ENCODE measurements at places on chromosomes 2 and 18.
A peak's percentile ranks its signal among the peaks of the same experiment; 100 is the strongest.

DNA sequence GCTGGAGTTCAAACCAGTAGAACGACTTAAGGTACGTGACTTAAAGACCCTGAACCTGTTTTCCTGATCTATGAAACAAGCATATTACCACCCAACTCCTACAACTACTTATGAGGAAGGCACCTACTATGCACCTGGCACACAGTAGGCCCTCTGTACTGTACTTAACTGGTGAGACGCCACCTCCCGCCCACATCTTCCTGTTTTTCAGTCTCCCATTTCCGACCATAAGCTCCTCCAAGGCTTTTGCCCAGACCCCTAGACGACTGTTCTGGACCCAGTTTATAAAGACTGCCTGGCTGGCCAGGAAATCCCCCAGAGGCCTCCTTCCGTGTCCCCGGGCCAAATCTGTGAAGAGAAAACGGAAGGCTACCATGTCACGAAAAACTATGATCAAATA, 1.5 kb downstream of the GALNT14 start:
- DNase-seq, result no peak

DNA sequence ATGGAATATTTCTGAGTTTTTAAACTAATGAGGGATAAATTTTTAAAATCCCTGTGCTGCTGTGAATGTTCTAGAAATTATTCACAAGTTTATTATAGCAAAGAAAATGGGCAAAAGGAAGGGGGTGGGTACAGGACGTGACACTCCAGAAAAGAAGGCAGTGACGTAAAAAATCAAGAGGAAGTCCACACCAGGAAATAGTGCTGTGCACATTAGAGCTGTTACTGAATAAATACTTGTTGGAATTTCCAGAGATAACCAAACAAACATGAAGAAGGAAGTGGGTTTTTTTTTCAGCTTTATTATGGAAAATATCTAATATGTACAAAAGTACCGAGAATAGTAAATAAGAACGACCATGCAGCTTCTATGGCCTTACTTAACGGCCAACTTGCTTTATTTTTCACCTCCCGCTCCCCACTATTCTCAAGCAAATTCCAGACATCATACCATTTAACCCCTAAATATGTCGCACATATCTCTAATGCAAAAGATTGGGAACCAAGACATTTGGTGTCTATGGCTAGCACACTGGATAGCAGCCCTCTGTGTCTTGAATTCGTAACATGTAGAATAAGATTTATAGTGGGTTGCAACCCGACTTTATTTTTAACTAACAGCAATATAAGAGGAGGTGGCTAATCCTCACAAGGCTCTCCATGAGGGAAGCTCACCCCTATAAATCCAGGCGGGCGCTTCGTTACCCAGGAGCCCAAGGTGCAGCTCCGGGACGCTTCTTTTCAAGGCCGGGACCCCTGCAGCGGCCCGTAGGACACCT, 580 bp upstream of the NDUFV2 start:
- no peak for DNase-seq

DNA sequence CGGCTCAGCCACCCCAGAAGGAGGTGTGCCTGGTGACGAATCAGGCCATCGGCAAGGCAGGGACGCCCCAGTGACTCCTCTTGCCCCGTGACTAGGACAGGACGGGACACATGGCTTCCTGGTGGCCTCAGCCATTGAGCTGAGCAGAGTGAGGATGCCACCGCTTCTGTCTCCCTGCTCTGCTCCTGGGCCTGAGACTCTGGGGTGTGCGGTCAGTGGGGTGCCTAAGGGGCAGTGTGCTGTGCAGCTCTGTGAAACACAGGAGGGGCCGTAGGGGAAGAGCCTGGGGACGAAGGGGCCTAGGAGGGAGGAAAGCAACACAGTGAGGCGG, 24.3 kb downstream of the IGFBP5 start:
- DNase-seq, result no peak

- DNase-seq, result no peak
These were observed 62.0 kb upstream of the SLC35F5 start for GRCh38 chr2:113818382-113818951.

- no peak for DNase-seq
These were observed 30.6 kb downstream of the SPTBN1 start for GRCh38 chr2:54486766-54487165.

DNA sequence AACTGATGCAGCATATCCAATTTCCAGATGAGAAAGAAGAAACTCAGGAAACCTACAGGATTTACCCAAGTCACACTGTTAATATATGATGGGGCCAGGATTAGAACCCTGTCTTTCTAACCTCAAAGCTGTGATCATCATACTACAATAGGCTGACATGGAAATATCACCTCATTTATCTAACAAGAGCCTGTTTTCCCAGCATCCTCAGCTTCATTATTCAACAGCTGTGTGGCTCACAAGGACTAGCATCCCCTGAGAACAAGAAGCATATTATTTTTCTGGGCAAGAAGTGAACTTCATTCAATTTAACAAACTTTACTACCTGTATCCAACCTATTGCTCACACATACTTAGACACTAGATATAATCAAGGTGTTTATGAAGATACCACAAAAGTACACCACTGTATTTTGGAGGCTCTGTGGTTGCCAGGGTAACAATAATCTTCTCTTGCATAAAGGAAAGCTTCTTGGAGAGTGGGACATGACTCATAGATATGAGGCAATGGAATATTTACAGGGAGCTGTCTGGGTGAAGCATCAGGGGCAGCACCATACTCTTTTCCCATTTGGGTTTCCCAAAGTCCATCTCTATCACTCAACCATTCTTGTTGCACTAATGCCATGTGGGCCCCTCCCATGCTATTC, 218.2 kb downstream of the RAD51AP2 start:
- no peak for DNase-seq

GRCh38 chr2:104290566-104290891, 563.4 kb upstream of the POU3F3 start:
- no peak for DNase-seq

GRCh38 chr18:71443706-71444480, 1100.2 kb downstream of the CBLN2 start:
- DNase-seq, result no peak

- DNase-seq, result no peak
These were observed 17.9 kb downstream of the GKN1 start for GRCh38 chr2:68992341-68992740.

DNA sequence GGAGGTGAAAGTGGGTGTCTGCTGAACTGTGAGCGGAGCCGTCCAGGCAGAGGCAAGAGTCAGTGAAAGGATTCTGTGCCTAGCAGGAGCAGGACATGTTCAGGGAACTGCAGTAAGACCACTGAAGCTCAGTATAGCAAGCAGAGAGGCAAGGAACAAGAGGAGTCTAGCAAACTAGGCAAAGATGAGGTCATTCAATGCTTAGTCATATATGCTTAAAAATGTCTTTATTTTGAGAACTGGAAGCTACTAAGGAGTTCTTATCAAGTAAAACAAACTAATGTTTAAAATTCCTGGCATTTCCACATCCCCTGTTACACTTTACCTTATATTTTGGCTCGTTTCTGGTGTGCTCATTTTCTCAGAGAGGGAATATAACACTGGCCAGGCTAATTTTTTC, 913.4 kb downstream of the CBLN2 start:
- no peak for DNase-seq

DNA sequence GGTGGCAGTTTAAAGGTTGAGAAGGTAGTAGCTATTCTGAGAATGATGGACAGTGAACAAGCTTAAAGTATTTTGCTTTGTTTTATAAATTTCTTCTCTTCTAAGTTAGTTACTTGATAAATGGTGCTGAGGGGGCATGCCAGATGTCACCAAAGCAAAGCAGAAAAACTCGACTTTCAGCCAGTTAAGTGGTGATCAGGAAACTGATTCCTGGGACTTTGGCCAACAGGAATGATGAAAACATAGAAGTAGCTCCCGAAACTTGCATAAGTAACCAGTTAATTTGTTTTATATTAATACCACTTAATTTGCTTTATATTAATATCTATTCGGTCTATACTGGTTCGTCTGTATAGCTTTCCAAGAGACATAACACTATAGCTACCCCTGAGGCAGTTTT, 82.6 kb downstream of the FANCL start:
- DNase-seq, result no peak

- DNase-seq, result no peak
These were observed 37.8 kb upstream of the ST8SIA5 start for GRCh38 chr18:46794607-46795006.

GRCh38 chr2:23803264-23803964, 123.5 kb downstream of the ATAD2B start:
- no peak for DNase-seq

DNA sequence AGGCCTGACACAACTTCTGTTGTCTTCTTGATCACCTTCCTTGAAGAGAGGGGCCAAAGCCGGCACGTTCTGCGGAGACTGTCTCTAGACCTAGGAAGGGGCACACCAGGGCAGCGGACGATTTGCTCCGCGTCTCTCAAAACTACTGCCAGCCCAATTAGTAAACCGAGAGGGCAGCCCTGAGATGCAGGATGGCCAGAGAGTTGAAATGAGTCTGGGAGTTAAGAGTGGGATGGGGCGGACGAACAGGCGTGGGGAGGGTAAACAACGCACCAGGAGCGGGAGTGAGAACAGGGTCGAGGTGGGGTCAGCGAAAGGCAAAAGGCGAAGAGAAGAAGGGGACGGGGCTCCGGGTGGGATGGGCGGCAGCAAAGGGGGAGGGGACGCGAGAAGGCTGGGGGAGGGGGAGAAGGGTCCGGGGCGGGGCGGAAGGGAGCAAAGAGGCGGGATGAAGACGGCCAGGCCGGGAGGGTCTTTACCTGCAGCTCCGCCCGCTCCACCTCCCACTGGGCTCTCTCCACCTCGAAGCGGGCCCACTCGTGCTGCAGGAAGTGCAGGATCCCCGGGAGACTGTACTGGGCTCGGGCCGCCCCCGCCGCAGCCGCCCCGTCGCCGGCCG, 476 bp downstream of the STRN start:
- DNase-seq, result peak; percentile 29

GRCh38 chr18:45212181-45213039, 402.9 kb upstream of the SLC14A2 start:
- peak; percentile 42 for DNase-seq

DNA sequence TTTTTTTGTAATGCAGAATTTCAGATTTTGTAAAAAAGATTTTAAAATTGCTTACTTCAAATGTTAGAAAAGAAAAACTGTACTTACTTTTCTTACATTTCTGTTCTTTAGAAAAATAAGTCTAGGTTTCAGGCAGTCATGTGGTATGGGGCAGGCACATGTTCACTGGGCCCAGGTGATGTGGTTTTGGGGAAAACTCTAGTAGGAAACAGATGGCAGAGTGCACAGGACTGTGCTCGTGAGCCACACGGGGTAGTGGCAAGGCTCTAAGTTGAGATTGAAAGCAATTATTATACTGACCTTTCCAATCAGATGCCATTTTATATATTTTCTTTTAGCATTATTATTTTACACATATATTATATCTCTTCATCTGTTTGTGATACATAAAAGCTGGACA, 1036.9 kb upstream of the TMEFF2 start:
- DNase-seq, result no peak

DNA sequence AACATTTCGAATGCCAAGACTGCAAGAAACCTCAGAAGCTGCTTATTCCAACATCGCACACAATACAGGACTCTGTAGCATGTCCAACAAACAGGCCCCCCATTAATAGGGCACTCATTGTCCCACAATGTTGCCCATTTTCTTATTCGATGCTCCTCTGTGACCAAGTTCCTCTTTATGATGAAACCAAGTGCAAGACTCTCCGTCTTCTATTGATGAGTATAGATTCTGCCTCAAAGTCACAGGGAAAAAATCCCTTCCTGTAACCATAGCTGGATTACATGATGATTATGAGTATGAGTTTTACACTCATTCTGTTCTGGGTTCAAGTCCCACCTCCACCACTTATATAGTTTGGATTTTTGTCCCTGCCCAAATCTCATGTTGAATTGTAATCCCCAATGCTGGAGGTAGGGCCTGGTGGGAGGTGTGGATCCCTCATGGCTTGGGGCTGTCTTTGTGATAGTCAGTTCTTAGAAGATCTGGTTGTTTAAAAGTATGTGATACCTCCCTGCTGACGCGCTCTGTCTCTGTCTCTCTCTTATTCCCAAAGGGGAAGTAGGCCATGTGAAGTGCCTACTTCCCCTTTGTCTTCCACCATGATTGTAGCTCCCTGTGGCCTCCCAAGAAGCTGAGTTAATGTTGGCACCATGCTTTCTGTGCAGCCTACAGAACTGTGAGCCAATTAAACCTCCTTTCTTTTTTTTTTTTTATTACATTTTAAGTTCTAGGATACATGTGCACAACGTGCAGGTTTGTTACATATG, 148.7 kb downstream of the OSR1 start:
- DNase-seq, result no peak

DNA sequence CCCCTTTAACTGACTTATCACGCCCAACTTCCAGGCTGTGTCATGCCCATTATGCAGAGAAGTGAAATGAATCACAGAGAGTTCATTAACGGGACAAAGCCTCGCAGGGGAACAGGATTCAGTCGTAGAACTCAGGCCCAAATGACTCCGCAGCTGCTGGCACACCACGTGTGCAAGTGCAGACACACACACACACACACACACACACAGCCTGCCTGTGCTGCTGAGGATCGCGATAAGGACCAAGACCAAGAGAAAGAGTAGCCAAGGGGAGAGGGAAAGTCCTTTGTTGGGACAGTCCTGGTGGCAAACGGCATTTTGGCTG, 90.0 kb upstream of the TAF1B start:
- DNase-seq, result no peak

- DNase-seq, result no peak
These were observed 221.3 kb upstream of the ITGA4 start for GRCh38 chr2:181235683-181236459.

- DNase-seq, result no peak
These were observed 188.1 kb upstream of the FANCL start for GRCh38 chr2:58429014-58429875.

Data from amygdala (tissue), 56 donors.